ENCODE measurements at places on chromosomes 3 and 15. TPM values are rescaled to one million over a fixed set of nuclear protein-coding genes. Genes with fewer than 3 reads are reported as not detected.

Gene CLSTN2
- total RNA-seq: under 0.01 TPM

Gene ARRDC4
- total RNA-seq: 9.1 TPM

Gene WDR72
- total RNA-seq: not detected

Gene PPM1L
- total RNA-seq: 0.28 TPM

Data from IMR-90 (cell line).